Stimulated activated CD4-positive, alpha-beta T cell treated with anti-CD3 and anti-CD28 coated beads, TNF-alpha, amount 100 ng/mL, for 48 hours (primary cell): ENCODE measurements at places on chromosomes 13 and 19.

DNA sequence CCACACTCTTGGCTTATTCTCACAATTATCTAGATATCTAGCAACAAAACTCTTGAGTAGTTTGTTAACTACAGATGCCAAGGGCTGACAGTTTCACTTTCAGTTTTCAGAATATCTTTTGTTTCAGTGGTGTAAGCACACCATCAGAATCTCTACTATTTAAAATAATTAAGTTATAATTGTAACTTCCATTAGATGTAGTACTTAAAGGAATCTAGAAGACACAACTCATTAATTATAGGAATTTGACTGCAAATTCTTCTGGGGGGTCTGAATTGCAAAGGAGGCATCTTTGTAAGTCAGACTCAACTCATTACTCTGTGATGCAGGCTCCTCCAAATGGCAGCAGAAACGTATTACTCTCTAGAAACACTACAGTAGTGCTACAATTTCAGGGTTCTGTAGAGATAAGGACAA is 44.9 kb upstream of the USPL1 start:
- no peak for DNase-seq

DNA sequence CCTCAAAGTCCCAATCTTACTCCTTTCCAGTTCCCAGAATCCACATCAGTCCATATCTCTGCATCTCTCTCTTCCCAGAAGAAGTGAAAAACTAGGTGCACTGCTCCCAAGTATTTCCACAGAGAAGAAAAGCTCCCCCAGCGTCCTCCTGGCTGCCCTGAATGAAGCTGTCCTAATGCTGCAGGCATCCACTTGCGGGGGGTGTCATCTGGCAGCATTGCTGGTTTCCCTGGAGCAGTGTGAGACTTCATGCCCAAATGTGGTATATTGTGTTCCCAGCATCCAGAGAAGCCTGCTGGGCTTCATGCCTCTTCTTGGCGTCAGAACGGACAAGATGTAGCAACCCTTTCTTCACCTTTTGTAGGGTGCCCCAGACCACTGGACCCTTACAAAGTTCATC is 32.9 kb upstream of the ARHGEF7 start:
- DNase-seq, result no peak

- no peak for DNase-seq
Measured at GRCh38 chr13:99996381-99996973, 14.9 kb downstream of the ZIC2 start.

DNA sequence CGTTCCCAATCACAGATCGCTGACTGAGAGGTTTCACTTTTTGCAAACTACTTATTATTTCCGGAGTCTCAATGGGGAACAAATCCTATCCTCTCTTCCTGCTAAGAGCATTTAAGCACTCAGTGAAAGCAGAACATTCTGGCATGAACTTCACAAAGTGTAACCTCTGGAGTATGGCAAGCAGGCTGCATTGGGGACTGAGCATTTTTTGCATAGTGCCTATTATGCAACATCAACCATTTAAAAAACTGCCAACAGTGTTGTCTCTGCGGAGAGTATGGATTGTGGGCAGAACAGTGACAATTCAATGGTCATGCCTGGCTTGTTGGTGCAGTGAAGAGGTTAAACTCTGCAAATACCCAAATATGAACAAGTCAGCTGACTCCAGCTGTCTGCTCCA is 484.6 kb downstream of the OLFM4 start:
- DNase-seq, result no peak

DNA sequence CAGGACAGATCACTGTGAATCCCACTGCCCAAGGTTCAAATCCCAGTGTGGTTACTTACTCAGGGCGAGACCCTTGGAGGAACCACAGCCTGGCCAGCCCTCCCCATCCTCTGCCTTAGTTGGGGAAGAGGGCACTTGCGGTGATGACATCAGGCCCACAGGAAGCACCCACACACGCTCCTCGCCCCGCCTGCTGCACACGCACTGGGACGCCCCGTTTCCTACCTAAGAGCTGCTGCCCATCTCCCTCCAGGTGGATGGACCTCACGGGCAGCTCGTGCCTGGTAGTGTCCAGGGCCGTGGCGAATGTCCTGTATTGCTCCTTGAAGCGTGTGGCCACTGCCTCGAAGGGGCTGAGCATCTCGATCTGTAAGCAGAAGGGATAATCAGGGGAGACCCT is 19.6 kb downstream of the HAUS8 start:
- DNase-seq, result no peak

DNA sequence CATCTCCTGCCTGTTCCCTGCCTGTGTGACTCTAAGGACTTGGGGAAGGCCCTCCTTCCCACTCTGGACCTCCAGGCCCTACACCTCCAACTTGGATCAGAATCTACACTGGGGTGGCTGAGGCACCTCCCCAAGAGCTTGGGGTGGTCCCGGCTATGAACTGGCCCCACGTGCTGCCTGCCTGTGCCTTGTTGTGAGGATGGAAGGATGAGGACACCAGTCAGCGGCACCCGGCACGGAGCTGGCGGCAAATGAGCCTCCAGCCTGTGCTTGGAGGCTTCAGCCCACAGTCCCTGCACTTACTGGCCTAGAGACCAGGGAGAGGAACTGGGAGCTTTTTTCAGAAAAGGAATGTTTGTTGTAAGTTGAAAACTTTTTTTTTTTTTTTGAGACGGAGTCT is 8.5 kb downstream of the AKAP8 start:
- no peak for DNase-seq

DNA sequence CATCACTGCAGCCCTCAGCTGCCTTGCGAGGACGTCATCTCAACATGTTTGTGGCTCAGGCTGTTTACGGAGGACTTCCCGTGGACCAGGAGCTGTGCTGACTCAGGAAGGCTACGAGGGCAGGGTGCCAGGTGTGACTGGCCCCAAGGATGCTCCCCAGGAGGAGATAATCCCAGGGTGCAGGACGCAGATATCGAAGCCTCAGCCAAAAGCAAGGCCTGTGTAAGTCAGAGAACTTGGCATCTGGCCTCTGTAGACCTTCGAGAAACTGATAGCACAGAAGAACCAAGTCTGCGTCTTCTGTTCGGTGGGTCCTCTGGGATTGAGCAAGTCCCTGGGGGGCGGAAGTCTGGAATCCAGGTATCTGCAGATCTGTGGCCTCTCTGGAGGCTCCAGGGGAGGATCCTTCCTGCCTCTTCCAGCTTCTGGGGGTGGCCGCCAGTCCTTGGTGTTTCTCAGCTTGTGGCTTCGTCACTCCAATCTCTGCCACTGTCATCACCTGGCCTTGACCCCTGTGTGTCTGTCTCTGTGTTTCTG is 2.6 kb upstream of the DOHH start:
- no peak for DNase-seq

DNA sequence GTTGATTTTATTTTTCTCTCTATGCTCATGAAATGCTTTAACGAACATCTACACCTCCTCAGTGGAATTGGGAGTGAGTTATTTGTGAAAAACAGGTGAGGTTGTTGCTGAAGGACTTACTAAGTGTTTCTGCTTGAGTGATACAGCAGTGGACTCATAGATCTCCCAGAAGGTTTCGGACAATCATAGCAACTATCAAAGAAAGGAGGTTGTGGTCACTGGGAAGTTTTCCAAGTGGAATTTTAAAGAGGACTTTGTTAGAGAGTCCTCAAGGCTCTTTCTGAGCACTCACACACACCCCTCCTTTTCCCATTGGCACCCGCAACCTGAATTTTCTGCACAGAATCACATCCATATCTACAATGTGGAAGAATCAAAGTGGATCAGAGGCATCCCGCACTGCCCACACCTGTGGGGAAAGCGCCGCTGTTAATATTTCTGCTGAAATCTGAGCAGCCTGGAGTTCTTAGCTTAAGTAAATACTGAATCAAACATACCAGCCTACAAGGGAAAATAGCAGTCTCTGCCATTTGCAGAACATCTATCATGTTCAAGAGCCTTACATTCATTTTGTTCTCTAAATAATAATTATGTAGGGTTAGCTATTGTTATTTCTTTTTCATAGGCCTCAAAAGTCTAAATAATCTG is 719.4 kb downstream of the DIAPH3 start:
- DNase-seq, result no peak

GRCh38 chr19:4181053-4181508 is 1.3 kb downstream of the SIRT6 start:
- DNase-seq, result no peak

DNA sequence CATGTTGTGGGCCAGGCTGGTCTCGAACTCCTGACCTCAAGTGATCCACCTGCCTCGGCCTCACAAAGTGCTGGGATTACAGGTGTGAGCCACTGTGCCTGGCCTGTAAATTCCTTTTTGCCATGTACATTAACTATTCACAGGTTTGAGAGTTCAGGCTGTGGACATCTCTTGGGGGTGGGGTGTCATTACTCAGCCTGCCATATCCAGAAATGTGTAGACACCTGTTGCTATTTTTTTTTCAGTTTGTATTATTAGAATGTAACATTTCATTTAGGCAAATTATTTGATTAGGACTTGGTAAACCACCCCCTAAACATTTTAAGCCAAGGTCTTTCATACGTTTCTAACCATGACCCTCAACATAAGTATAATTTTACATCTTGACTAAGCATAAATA is 20.5 kb downstream of the ZNF227 start:
- DNase-seq, result no peak

DNA sequence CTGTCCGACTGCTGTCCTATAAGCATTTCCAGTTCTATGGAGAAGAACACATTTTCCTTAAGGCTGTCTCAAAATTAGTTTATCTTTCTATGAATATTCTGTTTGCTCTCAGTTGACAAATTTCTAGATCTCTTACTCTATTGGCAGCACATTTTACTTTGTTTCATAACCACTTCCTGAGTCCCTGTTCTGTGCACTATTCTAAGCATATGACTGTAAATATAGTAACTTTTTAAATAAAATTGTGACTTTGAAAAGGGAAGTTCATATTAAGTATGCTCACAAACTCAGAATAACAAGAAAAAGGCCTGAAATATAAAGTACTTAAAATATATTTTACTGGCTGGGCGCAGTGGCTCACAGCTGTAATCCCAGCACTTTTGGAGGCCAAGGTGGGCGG is 56.5 kb upstream of the HTR2A start:
- DNase-seq, result no peak

GRCh38 chr13:110183910-110184309 is 123.0 kb downstream of the COL4A1 start:
- no peak for DNase-seq

- DNase-seq, result peak; percentile 51
Measured at GRCh38 chr13:98476106-98476505, 100.8 kb downstream of the STK24 start.

GRCh38 chr13:23643338-23644125 is 73.3 kb downstream of the TNFRSF19 start:
- no peak for DNase-seq

DNA sequence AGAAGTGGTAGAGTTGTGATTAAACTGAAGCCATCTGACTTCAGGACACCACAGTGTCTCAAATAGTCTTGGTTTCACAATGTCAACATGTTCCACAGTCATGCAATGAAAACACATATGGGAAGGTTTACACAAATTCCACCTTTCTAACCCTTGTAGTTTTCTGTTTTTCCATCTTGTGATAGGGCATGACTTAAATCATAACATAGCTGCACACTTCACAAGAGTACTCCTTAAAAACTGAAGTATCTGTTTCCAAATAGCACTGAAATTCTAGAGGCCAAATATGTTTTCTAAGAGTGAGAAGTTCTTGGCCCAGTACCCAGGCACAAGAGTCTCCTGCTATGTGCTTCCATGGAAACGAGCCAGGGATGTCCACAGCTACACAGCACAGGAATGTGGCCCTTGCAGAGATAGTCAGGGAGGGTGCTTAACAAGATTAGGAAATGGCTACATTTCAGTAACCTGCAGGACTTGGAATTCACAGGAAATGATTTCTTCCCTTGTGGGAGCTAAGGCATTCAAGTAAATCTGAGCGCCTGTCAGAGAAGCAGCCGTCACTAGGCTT is 269.1 kb downstream of the NDFIP2 start:
- DNase-seq, result no peak

GRCh38 chr19:19537075-19538048 is 703 bp upstream of the CILP2 start:
- DNase-seq, result no peak

GRCh38 chr13:113329656-113330312 is 32.7 kb downstream of the LAMP1 start:
- no peak for DNase-seq

DNA sequence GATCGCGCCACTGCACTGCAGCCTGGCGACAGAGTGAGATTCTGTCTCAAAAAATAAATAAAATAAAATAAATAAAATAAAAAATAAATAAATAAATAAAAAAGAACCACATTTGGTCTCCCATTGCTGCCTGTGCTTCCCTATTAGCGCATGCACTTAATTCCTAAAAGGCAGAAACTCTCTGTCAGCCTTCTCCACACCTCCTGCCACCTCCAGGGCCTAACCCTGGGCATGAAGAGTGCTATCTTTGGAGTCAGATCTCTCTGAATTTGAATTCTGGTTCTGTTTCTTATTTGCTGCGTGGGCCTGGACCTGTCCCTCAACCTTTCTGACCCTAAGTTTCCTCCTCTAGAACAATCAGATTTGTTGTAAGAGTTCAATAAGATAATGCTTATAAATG is 11.3 kb downstream of the NCAN start:
- DNase-seq, result no peak

GRCh38 chr13:100447831-100448230 is 140.8 kb downstream of the GGACT start:
- no peak for DNase-seq

DNA sequence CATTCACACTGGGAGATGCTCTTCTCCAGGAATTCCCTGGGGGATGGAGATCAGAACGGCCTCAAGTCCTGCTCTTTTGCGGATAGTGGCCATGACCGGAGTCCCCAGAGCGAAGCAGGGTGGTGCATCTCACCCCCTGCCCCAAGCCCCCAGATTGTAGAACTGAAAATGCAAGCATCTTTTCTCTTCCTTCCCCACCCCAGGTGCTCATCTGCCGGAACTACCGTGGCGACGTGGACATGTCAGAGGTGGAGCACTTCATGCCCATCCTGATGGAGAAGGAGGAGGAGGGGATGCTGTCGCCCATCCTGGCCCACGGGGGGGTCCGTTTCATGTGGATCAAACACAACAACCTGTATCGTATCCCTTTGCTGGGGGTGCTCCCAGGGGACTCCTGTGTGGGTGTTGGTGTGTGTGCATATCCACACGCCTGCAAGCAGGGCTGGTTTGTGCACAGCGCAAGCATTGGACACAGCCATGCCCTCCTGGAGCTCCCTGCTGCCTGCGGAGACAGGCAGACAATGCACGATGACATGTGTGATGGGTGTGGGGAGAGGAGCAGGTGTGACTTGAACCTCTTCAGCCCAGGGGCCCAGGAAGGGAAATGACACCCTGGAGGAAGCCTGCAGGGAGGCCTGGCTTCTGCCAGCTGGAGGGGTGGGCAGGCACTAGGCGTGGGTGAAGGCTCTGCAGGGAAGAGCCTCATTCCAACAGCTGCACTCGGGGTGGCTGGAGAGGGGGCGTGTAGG is 5.7 kb downstream of the AP1M1 start:
- no peak for DNase-seq

GRCh38 chr13:94993616-94994015 is 281.3 kb upstream of the SOX21 start:
- no peak for DNase-seq

DNA sequence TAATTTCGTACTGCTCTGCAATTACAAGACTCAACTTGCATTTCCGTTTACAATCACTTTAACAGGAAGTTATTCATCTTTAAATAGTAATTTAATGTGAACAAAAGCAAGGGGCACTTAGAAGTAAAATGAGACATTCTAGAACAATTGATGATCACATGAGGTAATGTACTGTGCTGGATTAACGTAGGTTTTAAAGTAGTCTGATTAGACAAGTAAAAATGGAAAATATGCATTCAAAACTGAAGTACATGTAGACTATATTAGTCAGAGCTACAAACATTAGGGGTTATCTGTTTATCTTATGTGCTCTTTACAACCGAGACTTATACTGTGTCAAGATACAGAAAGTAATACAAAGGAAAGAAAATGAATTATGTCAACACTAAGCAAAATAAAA is 1528.0 kb downstream of the SLITRK5 start:
- no peak for DNase-seq

- DNase-seq, result no peak
Measured at GRCh38 chr13:94583926-94584325, 12.0 kb downstream of the TGDS start.
